AG08395 (cell line): ENCODE measurements at places on chromosomes 12 and 14.

- peak; percentile 40 for DNase-seq
Measured at GRCh38 chr14:51167587-51168214, 72.3 kb upstream of the TMX1 start.

DNA sequence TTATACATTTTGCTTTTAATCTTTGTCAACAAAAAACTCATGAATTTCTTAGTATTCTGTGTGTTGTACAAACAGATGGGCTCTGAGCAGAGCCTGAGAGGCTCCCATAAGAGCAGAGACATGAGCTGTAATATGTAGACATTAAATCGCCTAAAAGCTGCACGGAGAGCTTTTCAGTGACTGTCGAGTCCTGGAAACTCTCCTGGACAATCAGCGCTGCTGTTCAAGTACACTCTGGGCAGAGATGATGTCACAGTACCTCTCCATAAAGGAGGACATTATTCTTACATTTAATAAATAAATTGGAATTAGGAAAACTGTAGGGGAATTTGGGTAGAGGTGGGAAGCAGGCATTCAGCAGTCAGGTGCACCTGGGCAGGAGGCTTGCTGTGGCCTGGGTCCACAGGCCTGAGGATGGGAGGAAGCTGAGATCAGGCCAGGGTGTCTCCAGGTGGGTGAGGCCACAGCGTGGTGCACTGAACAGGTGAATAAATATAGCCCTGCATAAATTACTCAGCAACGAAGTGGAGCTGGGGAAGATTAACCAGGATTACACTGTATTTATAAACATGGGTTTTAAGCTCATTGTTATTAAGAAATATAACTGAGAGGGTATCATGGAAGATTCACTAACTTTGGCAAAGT, 13.3 kb upstream of the TCL1A start:
- DNase-seq = no peak

- DNase-seq = no peak
Measured at GRCh38 chr12:24212496-24212895, 263.0 kb upstream of the SOX5 start.

DNA sequence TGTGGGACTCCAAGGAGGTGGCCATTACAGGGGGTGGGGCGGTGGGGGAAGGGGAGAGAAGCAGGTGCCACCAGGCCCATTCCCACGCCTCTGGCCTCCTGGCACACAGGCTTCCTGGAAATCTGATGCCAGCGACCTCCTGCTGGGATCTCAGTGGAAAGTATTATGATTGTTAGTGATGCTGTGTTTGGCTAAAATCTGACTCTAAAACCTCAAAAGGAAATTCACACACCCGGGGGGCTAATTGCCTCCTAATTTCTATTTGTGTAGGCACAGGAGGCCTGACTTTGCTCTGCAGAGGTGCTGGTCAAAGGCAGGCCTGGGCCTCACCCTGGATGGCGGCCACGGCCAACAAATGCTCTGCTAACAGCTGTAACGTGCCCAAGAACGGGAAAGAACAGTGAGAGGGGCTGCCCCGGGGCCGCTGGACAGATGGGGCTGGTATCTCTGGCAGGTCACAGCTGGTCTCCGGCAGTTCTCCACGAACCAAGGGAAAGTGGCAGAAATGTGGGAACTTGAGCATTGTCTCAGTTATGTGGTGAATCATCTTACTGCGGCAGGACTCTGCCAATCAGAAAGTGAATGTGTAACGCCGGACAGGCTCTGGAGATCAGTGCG, 14.3 kb downstream of the FAM181A start:
- no peak for DNase-seq

GRCh38 chr12:76199808-76200207, 115.3 kb upstream of the NAP1L1 start:
- peak; percentile 11 for DNase-seq

DNA sequence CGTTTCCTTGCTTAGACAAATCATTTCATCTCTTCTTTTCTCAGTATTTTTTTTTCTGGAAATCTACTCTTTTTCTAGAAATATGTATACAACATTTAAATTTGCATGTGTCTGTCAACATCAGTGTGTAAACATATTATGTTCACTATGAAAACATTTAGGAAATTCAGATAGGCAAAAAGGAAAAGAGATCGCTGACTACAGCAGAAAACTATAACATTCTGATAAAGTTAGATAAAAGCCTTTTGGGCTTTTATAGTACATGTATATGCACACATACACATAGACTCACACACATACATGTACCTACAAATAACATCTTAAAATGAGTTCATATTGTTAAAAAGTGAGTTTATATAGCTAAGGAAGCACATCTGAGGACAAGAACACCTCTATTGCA, 142.1 kb downstream of the RAD51B start:
- DNase-seq = no peak

DNA sequence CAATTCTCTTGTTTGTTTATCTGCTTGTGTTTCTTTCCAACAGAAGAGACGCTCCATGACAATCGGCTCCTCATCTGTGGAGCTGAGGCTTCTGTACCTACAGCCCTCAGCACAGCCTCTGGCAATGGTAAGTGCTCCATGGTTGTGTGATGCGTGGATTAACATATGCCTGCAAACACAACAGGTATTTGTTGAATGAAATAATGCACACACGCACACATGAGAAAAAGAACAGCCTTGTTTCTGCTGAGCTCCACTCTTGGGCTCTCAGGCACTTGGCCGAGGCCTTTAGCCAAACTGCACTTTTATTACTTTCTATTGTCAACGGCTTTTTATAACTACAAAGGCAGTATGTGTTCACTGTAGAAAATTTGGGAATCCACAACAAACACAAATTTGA, 120.4 kb upstream of the TMCC3 start:
- no peak for DNase-seq

GRCh38 chr12:67483871-67484554, 164.5 kb upstream of the DYRK2 start:
- DNase-seq = no peak

- no peak for DNase-seq
Measured at GRCh38 chr12:125683748-125684381, 618.6 kb downstream of the AACS start.

GRCh38 chr12:45561488-45561887, 168.0 kb upstream of the ARID2 start:
- no peak for DNase-seq

DNA sequence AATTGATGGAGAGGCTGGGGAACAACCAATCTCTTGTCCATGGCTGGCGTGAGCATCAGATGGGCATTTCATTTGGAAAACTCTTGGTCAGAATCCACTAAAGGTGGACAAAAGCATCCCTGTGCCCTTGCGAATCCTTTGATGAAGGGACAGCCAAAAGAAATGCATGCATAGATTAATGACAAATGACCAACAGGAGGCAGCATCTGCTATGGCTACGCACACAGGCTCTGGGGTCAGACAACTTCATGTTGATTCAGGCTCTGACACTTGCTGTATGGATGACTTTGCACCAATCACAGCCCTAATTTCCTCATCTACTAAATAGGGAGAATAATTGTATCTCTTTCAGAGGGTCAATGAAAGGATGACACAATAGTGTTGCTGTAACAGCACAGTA, 117.5 kb downstream of the ASCL4 start:
- DNase-seq = no peak

- DNase-seq = no peak
Measured at GRCh38 chr12:56599041-56599440, 31.1 kb downstream of the BAZ2A start.

GRCh38 chr12:102888511-102888910, 28.5 kb downstream of the PAH start:
- no peak for DNase-seq

DNA sequence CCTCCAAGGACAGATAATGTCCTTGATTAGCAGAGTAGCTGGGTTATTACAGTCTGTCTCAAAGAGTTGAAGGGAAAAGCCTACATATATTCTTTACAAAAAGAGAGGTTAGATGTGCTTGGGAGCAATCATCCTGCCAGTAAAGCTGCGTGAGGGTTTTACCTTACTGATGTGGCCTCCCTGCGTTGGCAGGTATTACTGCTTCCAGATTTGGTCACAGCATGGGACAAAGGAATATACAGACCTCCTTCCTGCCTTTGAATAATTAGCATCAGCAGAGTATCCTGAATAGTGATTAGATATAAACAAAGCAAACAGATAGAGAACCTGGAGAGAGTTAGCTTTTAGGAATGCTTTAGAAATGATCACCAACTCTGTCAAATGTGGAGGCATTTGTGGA, 69.6 kb downstream of the TMTC2 start:
- DNase-seq = no peak

DNA sequence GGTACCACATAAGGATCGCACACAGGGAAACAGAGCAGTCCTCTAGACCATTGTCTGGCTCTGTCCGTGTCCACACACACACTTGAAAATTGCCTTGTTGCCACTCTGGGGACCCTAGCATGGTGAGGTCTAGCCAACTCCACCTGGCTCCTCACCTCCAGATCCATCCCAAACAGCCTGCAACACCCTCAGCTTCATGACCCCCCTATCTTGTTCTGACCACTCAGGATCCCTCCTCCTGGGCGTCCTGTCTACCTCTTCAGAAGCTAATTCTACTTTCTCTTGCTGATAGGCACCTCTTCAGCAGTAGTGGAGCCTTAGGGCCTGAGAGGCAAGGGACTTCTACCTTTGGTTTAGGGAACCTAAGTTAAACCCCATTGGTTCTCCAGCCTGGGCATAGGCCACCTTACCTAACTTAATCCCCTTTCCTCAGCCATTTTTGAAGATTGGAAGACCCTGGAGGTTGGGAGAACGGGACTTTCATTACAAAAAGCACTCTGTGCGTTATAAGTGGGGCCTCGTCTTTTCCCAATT, 697 bp upstream of the HOXC5 start:
- no peak for DNase-seq

DNA sequence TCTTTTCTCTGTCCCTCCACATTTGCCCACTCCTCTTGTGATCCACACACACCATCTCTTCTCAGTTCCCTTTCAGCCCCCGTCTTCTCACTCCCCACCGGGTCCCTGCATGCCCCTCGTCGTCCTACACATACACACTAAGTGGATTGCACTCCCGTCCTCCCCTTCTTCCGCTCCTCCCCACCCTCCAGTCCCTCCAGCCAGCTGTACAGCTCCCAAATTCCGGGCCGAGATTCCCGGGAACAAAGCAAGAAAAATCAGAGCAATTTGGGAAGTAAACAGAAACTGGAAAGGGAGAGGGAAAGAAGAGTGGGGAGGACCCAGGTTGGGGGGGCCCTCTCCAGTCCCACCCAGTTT, 282 bp upstream of the IGFBP6 start:
- DNase-seq = peak; percentile 26

DNA sequence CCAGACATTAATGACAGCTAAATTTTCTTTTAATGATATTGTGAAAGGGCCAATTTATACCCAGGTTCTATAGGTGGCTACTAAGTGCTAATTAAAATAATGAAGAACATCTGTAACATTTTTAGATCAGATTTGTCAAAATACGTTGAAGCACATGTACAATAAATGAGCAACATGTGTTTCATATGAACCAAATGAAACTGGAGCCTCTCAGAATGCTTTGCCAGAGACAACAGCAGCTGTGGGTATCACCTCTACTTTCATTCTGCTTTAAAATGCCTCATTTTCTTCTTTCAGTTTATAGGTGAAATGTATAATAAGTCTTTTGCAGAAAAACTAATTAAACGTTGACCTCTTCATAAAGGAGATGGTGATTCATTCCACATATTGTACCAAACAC, 26.1 kb upstream of the MYF6 start:
- no peak for DNase-seq

DNA sequence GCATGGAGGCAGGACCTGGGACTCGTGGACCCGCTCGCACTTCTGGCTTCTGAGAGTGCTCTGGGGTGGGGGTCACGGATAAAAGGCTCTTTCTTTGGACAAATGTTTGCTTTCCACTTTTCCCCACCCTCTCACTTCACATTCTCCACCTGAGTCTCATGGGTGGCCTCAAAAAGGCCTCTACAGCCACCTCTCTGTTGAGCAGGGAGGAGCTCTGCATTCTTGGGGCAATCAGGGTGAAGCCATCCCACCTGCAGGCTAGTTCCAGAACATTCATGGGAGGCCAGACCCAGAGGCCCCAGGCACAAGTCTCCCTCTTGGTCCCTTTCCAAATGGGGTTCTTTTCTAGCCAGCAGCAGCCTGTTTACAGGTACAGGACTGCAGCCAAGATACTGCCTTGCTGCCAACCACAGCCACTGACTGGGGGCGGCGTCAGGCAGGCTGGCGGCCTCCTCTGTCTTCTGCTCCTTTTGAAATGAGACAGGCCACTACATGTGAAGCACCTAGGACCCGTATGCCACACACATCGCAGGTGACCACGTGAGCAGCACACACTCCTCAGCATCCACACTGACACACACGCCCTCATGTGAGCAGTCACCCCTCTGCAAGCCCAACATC, 18.2 kb upstream of the CEBPE start:
- DNase-seq = no peak

DNA sequence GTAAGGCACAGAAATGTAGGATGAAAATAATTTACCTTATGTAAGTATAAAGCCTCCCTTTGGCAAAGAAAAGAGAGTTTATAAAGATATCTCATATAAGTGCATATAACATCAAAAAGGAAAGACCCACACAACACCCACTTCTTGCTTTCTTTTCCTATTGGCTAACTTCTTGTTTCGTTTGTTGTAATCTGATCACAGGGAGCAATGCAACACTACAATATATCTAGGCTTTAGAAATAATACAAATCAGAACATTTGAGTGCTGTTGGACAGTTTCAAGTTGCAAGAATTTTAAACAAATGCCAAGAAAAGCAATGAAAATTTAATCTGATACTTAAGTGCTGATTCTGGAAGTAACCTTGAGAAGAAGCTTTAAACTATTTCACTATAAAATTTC, 1.3 kb downstream of the FGD6 start:
- DNase-seq = no peak

GRCh38 chr14:97703006-97703760, 906.0 kb downstream of the VRK1 start:
- no peak for DNase-seq

DNA sequence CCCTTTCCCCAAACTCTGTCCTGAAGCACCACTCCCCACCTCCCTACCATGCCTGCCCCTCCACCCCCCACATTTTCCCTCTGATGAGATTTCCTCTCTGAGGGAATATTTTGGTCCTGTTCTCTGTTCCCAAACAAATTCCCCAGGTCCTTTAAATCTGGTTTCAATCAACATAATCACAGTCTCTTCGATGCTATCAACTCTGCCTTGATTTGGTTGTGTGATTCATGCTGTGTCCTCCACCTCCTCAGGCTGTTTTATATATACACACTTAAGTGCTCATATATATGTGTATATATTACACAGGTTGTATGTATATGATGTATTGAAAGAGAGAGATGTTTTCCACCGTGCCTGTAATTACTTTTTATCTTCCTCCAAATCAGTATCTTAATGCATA, 36.0 kb downstream of the NTF3 start:
- DNase-seq = no peak

DNA sequence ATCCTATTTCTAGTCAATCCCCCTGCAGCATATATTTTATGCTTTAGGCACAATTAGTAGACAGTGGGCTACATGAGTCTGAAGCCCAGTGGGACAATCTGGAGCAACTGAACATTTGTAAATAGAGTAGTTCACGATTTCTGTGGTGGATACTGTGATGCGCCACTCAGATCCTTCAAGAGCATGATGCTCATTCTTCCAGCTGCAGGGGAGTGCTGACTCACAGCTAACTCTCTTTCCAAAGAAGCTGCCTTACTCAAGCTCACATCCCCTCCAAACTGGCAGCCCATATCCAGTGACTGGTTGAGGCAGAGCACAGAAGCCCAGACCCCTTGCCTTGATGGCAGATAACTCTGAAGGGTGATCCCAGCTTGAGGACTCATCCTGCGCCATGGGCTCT, 224.2 kb upstream of the EEA1 start:
- no peak for DNase-seq

GRCh38 chr14:67268426-67269150, 27.4 kb downstream of the PALS1 start:
- DNase-seq = no peak
